ENCODE measurements at places on chromosomes 1 and 21. TPM values are rescaled to one million over a fixed set of nuclear protein-coding genes. Genes with fewer than 3 reads are reported as not detected.

Gene CAMK1G
- total RNA-seq, result not detected

Gene TCP10L
- not detected for total RNA-seq

Gene KRTAP7-1
- total RNA-seq, result not detected

Gene FAM177B
- not detected for total RNA-seq

Gene AADACL4
- not detected for total RNA-seq

Gene ADAMTS4
- total RNA-seq, result 13.6 TPM

Gene KRTAP24-1
- total RNA-seq, result not detected

Gene CACHD1
- 8.7 TPM for total RNA-seq

Gene AVPR1B
- total RNA-seq, result not detected

Gene OR2T29
- total RNA-seq, result not detected

Gene RSRP1
- total RNA-seq, result 99.4 TPM

Gene MANEAL
- 0.66 TPM for total RNA-seq

Gene HSD3B2
- total RNA-seq, result not detected

Gene RXFP4
- not detected for total RNA-seq

Gene ZNF593OS
- total RNA-seq, result not detected

Gene GSTM1
- not detected for total RNA-seq

Gene PAPPA2
- not detected for total RNA-seq

Gene CELA2B
- not detected for total RNA-seq

Gene LCE1D
- total RNA-seq, result not detected

Gene LRRC42
- 28.1 TPM for total RNA-seq

Gene AKR7A3
- 0.49 TPM for total RNA-seq

Gene APCS
- total RNA-seq, result not detected

Gene FOXD3
- not detected for total RNA-seq
